ENCODE measurements at places on chromosomes 6 and 20.
A peak's percentile ranks its signal among the peaks of the same experiment; 100 is the strongest.

DNA sequence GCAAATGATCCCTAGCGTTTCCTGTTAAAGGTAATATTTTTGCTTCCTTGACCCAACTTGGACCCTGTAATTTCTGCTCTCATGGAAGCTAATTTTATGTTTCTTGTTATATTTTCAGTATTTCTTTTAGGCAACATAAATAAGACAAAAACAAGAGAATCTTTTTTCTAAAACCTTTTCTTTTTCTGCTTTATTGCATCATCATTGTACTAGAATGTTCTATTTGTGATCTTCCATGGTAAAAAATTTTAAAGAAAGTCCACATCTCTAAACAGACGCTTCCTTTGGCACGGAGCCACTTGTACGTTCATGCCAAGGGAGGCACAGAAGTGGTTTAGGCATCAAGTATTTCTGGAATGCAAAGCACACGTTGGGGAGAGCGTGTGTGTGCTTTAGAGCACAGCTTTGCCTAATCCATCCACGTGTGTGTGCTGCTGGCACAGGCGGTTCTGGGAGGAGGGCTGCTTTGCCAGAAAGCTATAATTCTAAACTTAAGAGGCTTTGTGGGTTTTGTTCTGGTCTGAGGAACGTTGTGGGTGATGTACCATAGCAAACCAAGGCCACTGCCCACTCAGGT, 98.3 kb downstream of the SASH1 start:
- peak; percentile 62 for DNase-seq

GRCh38 chr6:16907991-16908390, 146.7 kb upstream of the ATXN1 start:
- DNase-seq, result no peak

GRCh38 chr20:20241976-20242375, 125.9 kb upstream of the INSM1 start:
- DNase-seq, result no peak

DNA sequence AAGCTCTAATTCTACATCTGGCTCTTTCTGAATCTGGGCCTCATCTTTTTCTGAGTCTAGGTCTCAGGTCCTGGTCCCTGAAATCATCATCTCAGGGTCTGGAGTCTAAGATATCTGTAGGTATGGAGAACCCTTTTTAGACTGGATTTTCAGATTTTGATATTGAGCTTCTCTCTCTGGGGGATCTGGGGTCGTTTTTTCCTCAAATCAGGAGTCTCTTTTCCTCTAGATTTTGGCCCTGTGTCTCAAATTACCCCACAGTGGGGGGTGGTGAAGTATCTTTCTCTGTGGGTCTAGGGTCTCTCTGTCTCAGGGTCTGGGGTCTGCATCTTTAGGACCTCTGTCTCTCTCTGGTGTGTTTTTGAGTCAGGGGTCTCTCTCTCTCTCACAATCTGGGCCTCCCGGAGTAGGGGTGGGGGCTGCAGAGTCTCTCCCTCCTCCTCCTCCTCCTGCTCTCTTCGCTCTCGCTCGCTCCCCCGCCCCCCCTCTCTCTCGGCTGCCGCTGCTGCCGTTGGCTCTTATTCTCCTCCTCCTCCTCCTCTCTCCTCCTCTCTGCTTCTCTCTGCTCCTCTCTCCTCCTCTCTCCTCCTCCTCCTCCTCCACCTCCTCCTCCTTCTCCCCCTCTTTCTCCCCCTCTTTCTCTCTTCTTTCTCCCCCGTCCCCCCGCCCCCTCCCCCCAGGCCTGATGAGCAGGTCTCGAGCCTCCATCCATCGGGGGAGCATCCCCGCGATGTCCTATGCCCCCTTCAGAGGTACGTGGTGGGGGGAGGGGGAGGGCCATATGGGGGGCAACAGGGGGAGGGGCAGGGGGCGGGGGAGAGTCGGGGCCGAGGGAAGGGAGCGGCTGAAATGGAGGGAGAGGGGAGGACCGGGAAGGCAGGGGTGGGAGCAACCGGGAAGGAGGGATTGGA, at the start of gene SYNGAP1:
TSS of gene SYNGAP1 (plus strand) at position 486 of the 911 bp plus-strand sequence. CDS start at position 686, 200 bp downstream.
- DNase-seq, result no peak

GRCh38 chr6:116111552-116112528, 11.2 kb downstream of the NT5DC1 start:
- no peak for DNase-seq

GRCh38 chr6:127381384-127381783, 38.0 kb upstream of the ECHDC1 start:
- no peak for DNase-seq

DNA sequence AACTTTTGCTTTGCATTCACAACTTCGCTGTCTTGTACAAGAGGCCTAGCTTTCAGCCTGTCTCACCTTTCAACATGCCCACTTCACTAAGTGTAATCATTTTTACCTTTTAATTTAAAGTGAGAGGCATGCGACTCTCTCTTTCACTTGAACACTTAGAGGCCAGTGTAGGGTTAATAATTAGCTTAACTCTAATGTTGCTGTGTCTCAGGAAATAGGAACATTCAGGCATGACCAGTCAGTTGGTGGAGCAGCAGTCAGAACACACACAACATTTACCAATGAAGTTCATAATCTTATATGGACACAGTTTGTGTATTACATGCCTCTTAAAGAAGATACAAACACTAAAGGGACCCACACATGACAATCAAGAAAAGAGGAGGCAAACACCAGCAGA, 47.6 kb downstream of the HTR1B start:
- DNase-seq, result no peak
